ENCODE measurements at places on chromosomes 12 and 14.

DNA sequence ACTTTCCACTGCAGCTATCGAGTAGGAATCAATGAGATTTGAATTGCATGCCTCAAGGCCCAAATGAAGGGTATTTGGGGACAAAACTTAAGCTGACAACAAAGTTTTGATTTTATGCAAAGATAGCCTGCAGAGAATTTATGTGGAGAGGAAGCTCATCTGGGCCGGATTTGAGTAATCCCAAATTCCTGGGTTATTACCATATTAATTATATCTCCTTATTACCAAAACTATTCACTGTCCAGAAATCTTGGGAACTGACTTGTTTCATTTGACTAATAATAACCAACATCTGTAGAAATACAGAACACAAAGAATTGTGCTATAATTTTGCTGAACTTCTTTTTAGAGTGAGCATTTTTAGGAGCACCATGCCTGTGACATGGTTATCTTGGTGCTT lies 70.4 kb downstream of the KITLG start:
- no peak for DNase-seq

GRCh38 chr14:104966981-104967385 lies 11.2 kb downstream of the AHNAK2 start:
- no peak for DNase-seq

- DNase-seq, result no peak
Measured at GRCh38 chr14:53231171-53231570, 78.0 kb upstream of the DDHD1 start.

- DNase-seq, result no peak
Measured at GRCh38 chr12:33817713-33818112, 204.6 kb upstream of the ALG10 start.

- DNase-seq, result peak; percentile 51
Measured at GRCh38 chr14:24389226-24389848, 9.5 kb upstream of the NYNRIN start.

GRCh38 chr12:117718559-117718958 lies 250.2 kb downstream of the KSR2 start:
- no peak for DNase-seq
